Skeletal muscle cell (primary cell): ENCODE measurements at places on chromosomes 7 and 10.

- peak; percentile 7 for DNase-seq
Measured at GRCh38 chr7:31633894-31634494, 53.0 kb upstream of the PPP1R17 start.

- DNase-seq: no peak
Measured at GRCh38 chr7:139543801-139544603, 20.5 kb downstream of the CLEC2L start.

- DNase-seq: no peak
Measured at GRCh38 chr7:34900891-34901513, 136.3 kb downstream of the DPY19L1 start.

- no peak for DNase-seq
Measured at GRCh38 chr7:114761973-114762372, 159.9 kb upstream of the MDFIC start.

DNA sequence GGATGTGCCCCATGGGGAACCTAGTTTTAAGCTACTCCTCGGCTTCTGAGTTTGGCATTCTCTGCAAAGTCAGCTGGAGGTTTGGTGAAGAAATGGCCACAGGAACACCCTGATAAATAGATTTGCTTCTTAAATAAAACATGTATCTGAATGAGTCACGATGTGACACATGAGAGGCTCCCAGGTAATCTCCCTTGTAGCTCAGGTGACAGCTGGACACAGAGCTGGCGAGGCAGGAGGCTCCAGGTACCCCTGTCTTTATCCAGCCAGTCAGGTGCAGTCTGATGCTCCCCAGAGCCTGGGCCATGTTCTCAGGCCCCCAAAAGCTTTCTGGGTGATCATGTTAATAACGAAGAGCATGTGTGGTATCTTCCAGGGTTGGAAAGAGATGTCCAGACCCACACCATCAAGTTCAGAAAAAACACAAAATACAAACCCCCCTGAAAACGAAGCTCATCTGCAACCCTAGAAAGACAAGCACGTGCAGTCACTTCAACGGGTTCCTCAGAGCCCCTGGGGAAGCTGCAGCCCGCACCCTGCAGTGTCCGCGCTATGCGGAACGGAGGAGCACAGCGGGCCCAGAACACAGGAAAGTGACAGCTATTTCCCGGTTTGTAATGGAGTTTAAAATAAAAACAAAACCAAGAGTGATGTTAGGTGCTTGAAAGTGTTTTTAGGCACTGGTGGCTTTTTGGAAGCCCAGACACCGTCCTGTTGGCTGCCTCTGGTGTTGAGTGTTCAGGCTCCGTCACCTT, 69.4 kb downstream of the ZRANB1 start:
- DNase-seq: no peak

DNA sequence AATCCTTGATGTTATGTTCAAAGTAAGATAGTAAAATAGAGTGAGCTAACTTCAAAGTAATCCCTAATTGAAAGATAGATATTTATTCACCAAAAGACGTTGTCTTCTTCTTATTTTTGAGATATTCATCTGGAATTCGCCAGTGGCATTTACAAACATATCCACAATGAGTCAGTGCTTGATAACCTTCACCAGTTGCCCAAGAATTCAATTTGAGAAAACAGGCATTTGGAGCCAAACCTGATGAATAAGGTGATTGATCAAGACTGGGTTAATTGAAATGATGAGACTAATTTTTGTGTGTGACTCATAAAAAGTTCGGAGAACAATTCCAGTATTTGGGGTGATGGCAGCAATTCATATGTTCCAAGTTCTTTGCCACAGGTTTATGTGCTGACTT, 344.0 kb downstream of the ARL4A start:
- no peak for DNase-seq

DNA sequence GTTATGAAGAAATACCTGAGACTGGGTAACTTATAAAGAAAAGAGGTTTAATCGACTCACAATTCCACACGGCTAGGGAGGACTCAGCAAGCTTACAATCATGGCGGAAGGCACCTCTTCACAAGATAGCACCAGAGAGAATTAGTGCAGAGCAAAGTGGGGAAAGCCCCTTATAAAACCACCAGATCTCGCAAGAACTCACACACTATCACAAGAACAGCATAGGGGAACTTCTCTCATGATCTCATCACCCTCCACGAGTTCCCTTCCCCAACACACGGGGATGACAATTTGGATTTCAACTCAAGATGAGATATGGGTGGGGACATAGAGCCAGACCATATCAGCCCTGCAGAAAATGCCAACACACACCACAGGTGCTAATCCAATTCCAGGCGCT, 218.7 kb downstream of the PARD3 start:
- DNase-seq: no peak

GRCh38 chr7:82044497-82045080, 274.7 kb upstream of the HGF start:
- DNase-seq: no peak
